Stimulated activated CD4-positive, alpha-beta T cell treated with anti-CD3 and anti-CD28 coated beads, Interleukin-15, amount 100 ng/mL, for 24 hours (primary cell): ENCODE measurements at places on chromosomes 5 and 9.

DNA sequence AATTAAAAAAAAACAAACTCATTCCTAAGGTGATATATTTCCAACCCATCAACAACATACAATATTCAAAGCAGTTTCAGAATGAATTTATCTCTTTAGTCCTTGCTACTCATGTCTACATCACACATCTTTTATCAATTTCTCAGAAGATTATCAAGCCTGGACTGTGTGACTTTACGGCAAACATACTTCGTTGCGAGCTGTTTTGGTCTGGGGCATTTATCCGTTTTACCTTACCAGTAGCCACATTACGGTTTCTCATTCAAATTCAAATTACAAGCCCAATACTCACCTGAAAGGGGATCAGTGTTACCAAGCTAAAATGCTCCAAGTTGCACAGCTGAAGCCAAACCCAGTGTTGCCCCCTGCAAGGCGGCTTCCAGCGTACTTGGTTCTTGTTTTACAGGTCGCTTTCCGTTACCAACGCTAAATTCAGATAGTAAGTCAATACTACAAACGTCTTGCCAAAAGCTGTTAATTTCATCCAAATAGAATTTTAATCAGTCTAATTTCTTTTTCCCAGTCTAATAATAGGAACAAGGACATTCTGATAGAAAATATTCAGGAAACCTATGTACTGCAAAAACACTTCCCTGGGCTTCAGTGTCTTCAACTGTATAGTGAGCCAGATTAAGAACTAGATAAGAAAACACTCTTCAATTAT lies 1.8 kb downstream of the HNRNPH1 start:
- no peak for DNase-seq

- DNase-seq = no peak
These were observed 3.6 kb upstream of the STING1 start for GRCh38 chr5:139486201-139486600.

- DNase-seq = no peak
These were observed 8.0 kb downstream of the NR5A1 start for GRCh38 chr9:124499216-124499615.

DNA sequence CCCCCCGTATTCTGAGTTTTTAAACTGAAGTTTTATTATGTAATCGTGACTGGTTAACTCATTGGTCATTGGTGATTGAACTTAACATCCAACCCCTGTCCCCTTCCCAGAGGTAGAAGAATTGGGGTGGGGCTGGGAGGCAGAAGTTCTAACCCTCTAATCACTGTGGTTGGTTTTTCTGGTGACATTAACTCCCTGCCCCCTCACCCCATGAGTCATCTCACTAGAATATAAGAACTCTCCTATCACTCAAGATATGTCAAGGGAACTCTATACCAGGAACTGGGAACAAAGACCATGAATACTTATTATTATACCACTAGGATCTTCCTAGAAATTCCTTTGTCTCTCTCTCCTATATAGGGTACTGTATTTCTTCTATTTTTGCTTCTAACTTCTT lies 52.3 kb upstream of the CAVIN4 start:
- no peak for DNase-seq

DNA sequence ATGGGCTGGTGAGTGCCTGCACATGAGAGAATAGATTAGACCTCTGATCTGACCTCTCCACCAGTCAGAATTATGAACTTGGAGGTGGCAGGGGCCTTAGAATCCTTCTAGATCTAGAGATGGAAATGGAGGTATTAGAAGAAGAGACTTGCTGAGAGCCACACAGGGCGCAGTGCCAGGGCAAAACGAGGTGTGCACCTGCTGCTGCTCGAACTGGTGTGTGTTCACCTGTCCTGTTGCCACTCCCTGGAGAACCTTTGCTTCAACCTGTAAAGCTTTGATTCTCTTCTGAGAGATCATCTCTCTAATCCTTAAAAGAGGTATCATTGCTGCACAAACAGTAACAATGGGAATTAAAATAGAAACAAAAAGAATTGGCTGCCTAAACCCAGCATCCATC lies 24.9 kb downstream of the FRMPD1 start:
- no peak for DNase-seq

DNA sequence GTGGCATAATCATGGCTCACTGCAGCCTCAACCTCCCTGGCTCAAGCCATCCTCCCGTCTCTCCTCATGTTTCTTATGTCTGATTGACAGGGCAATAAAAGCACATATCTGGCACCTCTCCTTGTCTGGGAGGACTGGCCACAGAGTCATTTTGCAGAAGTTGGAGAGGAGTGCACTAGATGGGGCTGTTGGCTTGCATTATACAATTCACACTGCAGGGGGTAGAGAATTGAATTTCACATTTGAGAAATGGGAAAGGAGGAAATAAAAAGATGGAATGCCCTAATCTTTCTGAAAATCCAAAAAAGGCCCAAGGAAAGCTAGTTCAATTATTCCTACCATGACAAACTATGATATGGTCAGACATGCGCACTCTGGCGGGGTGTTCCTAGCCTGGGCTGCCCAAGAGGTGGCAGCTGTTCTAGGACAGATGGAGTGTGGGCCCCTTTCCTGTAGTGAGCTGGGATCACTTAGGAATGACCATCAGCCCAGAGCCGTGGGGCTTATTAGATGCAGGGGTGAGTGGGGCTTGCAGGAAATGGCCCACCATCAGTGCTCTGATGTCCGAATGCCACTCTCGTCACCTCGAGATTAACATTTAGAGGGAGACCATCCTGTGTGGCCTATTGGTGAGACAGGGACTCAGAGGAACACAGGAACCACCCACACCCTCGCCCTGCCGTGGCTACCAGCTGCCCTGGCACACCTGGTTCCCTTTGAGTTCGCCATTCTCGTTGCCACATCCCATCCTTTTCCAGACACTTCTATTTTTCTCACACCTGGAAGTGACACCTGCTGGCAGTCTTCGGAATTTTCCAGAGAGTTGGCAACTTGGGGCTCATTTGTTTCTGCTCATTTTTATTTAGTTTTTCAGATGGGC lies 21.8 kb upstream of the ANKRD18A start:
- no peak for DNase-seq
